DMS 273 treated with DMSO at 0.1 percent for 48 hours (cell line): ENCODE measurements at places on chromosomes 6 and 20.

- DNase-seq, result no peak
Measured at GRCh38 chr6:169960886-169961611, 209.6 kb downstream of the ERMARD start.

GRCh38 chr6:97925504-97925903 is 642.5 kb upstream of the MMS22L start:
- DNase-seq, result no peak

- no peak for DNase-seq
Measured at GRCh38 chr6:44104481-44105021, 22.7 kb downstream of the MRPL14 start.

DNA sequence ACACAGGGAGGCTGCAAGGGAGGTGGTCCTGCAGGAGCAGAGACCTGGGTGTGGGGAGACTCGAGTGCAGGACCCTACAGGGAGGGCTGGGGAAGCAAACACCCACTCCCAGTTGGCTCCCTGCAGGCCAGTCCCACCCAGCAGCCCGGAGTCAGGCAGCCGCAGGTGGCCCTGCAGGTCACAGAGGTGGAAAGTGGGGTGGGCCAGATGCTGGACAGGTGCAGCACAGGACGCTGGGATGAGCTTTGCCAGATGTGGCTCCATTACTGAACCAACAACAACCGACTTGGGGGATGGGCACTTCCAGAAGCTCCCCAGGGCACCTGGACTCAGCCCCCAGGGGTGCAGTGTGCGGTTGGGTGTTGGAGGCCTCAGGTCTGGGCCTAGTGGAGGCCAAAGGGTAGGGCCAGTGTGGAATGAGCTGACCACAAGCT is 26.6 kb upstream of the MYT1 start:
- no peak for DNase-seq

DNA sequence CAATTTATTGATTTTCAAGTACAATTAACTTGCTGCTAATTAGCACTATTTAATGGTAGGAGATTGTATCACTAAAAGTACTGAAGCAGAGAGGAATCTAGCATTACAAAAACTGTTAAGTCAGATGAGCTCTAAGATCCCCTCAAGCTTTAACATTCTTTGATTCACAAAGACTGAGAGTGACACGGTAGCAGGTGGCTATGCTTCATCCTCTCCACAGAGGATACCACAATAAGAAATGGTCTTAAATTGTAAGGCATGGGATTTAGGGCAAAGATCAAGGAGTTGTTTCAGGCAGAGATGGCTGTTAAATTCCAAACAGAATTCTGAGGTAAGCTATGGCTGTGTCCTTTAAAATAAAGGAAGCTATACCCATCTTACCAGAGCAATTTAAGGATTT is 67.8 kb upstream of the BEND6 start:
- no peak for DNase-seq

GRCh38 chr6:28586324-28586723 is 60.6 kb downstream of the GPX5 start:
- DNase-seq, result no peak

- no peak for DNase-seq
Measured at GRCh38 chr6:139355172-139355571, 19.3 kb downstream of the CITED2 start.

DNA sequence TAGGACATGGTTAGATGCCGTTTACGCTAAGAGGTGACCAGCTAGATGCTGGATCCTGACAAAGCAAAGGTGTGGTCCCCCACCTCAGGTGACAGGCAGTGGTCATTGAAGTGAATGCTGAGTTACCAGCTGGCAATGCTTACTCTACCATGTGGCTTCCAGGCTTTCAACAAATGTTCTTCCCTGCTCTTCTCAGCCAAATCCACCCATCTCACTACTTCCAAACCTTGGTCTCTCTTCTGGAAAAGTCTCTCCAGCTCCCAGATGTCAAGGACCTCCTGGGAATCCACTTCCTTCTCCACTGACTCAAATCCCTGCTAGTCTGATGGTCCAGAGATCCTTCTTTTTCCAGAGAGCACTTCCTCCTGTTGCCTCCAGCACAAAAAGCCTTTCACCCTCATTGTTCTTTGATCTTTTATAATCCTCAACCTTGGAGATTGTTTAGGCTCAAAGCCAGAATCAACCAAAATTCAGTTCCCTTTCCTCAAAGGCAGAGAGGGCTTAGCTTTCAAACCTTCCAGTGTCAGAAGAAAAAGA is 228.0 kb downstream of the ZNF217 start:
- no peak for DNase-seq

DNA sequence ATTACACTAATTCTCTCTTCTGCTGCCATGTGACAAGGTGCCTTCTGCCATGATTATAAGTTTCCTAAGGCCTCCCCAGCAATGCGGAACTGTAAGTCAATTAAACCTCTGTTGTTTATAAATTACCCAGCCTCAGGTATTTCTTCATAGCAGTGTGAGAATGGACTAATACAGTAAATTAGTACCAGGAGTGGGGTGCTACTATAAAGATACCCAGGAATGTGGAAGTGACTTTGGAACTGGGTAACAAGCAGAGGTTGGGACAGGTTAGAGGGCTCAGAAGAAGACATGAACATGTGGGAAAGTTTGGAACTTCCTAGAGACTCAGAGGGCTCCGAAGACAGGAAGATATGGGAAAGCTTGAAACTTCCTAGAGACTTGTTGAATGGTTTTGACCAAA is 34.8 kb downstream of the MICA start:
- no peak for DNase-seq

DNA sequence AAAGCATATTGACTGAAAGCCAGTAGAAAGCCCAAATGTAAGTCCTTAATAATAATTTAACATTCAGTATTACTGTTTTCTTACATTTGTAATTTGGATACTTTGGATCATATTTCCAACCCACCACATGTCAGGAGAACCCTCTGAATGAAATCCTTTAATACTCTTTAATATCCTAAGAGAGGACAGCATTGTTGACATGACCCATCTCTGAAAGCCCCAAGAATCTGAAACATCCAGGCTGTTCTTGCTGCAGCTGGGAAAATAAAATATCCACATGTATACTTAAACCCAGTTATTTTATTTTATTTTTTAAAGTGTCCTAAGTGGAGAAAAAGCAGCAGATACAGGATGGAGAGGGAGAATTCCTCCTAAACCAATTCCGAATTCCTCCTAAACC is 130.8 kb upstream of the RIPOR2 start:
- no peak for DNase-seq

GRCh38 chr20:40962733-40963504 is 65.7 kb upstream of the TOP1 start:
- DNase-seq, result no peak

DNA sequence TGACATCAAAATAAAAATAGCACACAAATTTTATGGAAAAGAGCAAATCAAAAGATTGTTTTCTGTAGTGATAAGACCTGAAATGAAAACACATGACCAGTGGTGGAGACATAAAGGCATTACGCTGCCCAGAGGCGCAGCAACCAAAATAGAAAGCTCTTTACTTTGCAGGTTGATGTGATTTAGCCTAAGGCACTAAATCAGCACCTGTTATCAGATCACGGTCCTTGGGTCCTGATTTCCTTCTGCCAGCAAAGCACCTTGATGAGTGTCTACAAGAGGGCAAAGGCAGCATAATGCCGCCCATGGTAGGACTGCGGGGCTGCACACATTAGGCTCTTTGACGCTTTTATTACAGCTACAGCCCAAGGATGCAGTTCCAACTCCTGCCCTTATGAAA is 19.3 kb upstream of the RAMACL start:
- no peak for DNase-seq

- DNase-seq, result peak; percentile 4
Measured at GRCh38 chr6:113734982-113735381, 122.2 kb upstream of the MARCKS start.

DNA sequence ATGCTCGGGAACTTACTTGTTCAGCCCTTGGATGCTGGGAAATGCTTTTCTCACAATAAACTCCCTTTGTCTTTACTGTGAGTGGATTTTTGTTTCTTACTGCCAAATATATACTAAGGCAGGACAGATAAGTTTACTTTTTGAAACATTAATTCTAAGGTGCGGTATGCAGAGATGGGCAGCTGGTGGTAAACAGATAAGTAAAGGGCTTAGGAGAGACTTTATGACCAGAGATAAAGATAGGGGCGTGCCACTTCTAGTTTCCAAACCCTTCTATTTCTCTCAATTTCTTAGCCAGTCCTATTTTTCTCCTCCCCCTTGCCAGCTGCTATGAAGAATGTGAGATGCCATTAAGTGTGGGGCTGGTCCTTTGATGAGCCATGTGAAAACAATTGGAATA is 16.3 kb downstream of the SAMD3 start:
- no peak for DNase-seq

DNA sequence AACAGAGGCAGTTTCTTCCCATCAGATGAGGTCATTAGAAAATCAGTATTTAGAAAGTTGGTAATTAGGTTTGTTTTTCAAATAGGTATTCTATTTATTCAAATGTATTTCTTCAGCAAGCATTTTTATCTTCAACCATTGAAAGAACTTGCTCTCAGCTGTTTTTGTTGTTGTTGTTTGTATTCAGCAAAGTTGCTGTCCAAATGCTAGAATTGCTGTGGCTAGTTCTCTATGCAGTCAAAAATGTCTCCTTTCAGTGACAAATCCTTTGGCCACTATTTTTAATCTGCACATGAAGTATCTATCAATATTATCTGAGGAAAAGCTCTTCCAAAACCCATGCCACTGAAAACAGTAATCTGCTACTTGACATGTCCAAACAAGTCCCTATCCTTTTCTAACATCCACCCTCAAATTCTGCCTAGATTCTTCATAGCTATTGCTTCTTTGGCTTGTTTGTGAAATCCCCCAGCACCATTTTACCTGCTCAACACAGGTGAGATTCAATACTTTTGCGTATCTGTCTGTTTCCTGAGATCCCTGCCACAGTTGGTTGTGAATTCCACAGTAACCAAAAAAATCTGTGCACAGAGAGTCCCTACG is 1005.4 kb downstream of the GRIK2 start:
- no peak for DNase-seq

GRCh38 chr6:137417396-137417795 is 76.8 kb downstream of the OLIG3 start:
- DNase-seq, result no peak

- DNase-seq, result no peak
Measured at GRCh38 chr6:31851485-31851832, 11.2 kb downstream of the NEU1 start.

DNA sequence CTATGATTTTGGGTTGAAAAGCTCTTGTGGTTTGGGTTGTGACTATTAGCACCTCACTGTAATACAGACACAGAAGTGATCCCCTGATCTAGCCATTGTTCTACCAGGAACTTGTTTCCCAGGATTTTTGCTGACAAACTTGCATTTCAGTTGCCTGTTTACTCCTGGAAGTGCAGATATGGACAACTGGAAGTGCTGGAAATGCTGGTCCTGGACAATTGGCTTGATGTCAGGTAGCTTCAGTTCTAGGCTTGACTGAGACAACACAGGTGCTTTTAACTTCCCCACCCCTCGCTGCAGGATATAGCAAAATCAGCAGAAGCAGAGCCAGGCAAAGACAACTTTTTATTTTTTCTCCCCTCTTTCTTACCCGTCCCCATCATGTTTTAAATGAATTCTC is 27.1 kb upstream of the FBXO30 start:
- DNase-seq, result no peak

GRCh38 chr6:3230256-3230882 is 2.9 kb upstream of the TUBB2B start:
- DNase-seq, result no peak

DNA sequence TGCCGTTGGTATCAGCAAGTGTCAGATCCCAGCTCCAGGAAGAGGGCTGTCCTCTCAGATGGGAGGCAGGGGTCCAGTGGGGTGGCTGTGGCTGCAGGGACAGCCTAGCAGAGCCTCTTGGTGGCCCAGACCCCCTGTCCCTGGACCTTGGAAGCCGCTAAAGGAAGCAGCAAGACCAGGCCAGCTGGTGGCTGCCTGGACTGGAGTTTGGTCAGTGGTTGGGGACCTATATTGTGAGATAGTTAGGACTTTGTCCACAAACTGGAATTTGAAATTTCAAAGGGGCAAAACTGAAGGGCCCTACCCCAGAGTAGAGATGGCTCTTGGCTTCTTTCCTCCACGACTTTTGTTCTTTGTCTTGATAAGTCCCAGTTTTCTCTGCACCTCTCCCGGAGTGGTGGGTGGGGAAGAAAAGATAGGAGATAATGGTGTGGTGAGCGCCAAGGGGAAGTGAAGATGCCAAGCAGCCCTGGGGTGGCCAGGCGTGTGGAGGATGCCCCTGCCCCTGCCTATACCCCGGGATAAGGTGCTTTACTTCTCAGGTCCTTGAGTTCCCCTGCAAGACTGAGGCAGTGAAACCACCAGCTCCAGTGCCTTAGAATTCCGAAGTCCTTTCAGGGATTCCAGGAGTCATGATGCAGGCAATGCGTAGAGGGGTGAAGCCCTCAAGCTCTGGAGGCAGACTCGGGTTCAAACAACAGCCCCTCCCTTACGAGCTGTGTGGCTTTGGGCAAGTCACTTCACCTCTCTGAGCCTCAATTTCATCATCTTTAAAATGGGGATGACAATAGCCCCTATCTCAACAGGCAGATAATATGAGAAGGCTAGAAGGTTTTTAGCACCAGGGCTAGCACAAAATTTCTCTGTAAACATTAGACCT is 40.2 kb downstream of the HNF4A start:
- DNase-seq, result no peak

- no peak for DNase-seq
Measured at GRCh38 chr20:5041433-5041832, 40.1 kb upstream of the SLC23A2 start.
